ENCODE measurements at places on chromosomes 7 and 10.

DNA sequence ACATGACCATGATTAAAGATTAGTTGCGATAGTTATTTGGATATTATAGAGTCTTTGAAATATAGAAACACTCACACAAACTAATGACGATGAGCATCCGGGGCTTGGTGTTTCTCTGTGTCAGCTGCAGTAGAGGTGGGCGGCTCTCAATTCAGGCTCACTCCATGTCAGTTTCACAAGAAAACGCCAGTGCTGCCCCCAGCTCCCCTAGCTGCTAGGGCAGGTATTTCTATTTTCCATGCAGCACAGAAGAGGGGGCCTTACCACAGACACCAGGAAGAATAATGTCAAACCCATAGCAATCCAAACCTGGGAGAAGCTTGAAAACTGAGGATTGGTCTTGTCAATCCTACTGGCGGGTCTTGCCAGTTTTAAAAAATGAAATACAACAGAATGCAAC is 197.1 kb downstream of the PHTF2 start:
- DNase-seq: no peak

DNA sequence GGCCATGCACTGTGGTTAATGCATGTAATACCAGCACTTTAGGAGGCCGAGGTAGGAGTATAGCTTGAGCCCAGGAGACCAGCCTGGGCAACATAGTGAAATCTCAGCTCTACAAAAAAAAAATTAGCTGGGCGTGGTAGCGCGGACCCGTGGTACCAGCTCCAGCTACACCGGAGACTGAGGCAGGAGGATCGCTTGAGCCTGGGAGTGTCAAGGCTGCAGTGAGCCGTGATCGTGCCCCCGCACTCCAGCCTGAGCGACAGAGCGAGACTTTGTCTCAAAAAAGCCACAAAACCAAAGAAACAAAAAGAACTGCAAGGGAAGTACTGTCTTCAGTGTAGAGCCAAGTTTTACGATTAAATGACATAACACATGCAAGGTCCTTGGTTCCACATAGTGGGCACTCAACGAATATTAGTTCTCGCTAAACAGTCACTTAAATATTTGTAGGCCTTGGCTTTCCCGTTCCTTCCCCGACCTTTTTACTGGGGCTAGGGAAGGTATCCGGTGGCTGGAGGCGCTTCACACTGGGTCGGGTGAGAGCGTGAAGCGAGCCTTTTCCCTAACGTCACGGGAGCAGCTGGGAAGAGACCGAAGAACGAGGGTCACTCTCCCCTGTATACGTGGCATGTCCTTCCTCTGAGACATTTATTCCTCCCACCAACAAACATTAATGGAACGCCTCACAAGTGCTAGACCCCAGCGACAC is 993 bp upstream of the SND1 start:
- DNase-seq: no peak

GRCh38 chr10:23981520-23982309 is 227.2 kb upstream of the KIAA1217 start:
- no peak for DNase-seq

GRCh38 chr7:55774327-55775050 is 88.1 kb downstream of the SEPTIN14 start:
- no peak for DNase-seq

DNA sequence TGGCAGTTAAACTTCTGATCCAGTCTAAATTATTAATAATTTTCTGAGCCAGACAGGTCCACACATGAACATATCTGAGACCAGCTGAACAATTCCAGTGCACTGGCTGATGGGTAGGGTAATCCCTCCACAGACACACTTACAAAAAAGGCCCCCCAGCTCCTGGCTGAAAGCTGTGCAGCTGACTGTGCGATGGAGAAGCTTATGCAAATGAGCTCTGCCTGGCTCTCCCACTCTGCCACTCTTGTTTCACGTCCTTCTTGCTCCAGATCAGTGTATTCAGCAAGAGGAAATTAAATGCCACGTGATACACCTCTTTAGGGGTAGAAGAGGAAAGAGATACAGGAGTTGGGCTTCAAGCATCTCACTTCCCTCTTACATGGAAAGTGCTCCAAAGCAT is 76.4 kb upstream of the FEZF1 start:
- no peak for DNase-seq

DNA sequence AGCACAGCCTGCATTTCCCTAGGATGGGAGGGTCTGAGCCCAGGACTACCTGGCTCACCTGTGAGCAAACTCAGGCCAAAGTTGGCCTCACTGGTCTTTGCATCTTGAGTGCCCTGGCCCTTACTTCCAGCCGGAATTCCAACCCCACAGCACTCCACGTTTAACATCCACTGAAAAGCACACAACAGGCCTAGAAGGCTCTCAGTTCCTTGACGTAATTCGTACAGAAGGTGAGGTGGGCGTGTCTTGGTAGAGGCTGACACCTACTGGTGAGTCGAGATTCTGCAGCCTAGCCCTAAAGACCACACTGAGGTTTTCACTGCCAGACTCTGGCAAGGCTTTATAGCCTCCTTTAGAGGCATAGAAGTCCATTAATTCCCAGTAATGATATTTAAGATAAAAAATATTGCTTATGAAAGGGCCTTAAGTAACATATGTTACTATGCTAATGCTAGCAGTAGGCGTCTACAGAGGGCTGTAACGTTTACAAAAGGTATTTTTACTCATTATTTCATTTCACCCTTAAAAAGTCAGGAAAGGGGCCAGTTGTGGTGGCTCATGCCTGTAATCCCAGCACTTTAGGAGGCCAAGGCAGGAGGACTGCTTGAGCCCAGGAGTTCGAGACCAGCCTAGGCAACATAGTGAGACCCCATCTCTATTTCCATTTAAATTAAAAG is 95.8 kb downstream of the HIP1 start:
- DNase-seq: no peak

GRCh38 chr7:22681312-22681711 is 45.7 kb upstream of the IL6 start:
- DNase-seq: no peak

GRCh38 chr10:52853704-52854103 is 81.1 kb upstream of the MBL2 start:
- DNase-seq: no peak

GRCh38 chr10:24214762-24215161 is 5.8 kb downstream of the KIAA1217 start:
- no peak for DNase-seq

DNA sequence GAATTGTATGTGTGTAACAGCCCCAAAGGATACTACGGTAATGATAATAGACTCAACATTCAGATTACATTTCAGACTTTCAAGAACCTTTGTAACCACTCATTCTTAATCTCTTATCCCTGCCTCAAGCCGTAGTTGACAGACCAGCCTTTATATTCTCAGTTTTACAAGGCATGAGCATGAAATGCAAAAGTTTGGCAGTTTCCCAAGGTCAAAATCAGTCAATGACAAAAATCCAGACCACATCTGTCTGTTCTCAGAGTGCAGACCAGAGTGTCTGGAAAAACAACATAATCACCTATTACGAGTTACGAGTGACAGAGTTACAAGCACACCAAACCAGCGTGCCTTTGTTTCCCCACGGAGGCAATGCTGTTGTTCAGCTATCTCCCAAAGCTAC is 178.6 kb upstream of the LRGUK start:
- no peak for DNase-seq

GRCh38 chr7:150716368-150716767 is at the start of gene GIMAP1:
GIMAP1 (plus strand) TSS chr7:150716613; CDS start chr7:150719048, 2,435 bp downstream.
- no peak for DNase-seq

- DNase-seq: no peak
Observed at GRCh38 chr7:135661311-135662122, 797 bp upstream of the STMP1 start.

GRCh38 chr7:3461923-3462322 is 160.9 kb downstream of the SDK1 start:
- no peak for DNase-seq

GRCh38 chr10:70035531-70035930 is 17.1 kb upstream of the MACROH2A2 start:
- no peak for DNase-seq

- DNase-seq: no peak
Observed at GRCh38 chr7:148436135-148436534, 154.4 kb upstream of the C7orf33 start.

DNA sequence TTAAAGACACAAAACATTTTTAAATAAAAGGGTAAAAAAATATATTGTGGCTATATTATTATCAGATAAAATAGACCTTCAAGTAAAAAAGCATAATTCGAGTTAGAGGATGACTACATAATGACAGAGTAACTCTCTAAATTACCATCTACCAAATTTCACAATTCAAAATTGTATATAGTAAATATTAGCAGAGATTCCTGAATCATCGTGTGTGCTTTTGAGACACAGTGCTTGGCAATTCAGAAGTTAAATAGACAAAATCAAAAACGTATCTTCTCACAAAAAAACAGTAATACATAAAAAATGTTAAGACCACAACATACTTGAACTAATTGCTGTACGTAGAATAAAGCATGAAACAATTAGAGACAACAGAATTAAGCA is 110.4 kb downstream of the AHR start:
- DNase-seq: no peak

DNA sequence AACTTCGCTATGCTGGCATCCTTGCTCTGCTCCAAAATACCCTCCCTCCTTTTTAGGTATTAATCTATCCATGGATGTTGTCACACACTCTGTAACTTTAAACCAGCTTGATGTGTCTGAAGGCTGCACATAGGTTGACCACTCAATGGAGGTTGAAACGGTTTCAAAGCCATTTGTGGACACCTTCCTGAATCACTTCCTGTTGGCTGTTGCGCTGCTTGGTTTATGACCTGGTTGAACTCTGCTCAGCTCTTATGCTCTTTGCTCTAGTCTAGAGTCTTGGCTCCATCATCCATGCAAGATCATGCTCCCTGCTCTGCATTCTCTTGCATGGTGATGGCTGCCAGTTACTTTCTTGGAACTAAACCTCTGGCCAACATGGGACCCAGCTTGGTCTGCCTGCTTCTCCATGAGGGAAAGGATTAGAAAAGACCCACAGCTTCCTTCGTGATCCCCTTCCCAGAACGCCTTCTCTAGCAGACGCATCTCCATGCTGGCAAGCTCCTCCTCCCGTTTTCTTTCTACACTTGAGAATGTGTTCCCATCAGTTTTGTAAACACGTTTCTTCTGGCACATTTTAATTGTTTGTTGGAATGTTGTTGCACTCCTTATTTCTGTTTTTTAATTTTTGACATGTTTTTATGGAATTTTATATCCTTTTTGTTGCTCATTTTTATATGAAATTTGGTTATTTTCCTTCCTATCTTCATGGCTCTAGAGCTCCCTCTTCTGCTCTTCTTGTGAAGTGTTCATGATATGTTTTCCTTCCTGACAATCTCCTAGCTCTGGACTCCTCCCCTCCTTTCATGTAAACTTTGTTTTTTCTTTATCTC is 149.8 kb downstream of the XPNPEP1 start:
- peak; percentile 60 for DNase-seq

All from SK-N-MC (cell line).